GM23338 (cell line): ENCODE measurements at places on chromosomes 6 and 20.

DNA sequence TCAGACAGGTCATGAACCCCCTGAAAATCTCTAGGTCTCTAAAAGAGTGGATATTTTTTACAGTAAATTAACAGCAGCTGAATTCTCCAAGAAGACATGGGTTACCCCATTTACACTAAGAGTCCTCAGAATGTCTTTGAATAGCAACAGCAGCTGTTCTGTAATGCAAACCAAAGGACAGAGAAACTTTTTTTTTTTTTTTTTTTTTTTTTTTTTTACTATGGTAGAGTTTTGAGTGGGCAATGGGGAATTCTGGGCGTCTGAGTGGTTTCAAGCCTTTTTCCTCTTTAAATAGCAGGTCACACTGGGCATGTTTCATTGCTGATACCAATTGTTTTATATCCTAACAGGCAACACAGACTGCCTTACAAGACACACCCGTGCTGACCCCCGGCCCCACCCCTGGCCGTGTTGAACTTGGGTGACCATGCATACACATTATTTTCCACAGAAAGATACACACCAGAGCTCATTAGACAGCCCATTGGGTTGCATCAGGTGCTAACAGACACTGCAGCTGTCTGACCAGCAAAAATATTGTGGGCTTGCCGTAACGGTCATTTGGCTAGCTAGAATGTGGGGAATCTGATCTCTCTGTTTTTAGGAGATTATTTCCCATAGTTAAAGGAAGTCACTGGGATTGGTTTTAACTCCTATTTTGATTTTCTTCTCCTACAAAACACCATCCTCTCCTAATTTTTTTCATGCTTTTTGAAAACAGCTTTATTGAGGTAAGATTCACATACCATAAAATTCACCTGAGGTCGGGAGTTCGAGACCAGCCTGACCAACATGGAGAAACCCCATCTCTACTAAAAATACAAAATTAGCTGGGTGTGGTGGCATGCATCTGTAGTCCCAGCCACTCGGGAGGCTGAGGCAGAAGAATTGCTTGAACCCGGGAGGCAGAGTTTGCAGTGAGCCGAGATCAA lies 26.7 kb upstream of the IRF4 start:
- no peak for DNase-seq

GRCh38 chr6:25217829-25218228 lies 61.3 kb upstream of the CARMIL1 start:
- DNase-seq = no peak

DNA sequence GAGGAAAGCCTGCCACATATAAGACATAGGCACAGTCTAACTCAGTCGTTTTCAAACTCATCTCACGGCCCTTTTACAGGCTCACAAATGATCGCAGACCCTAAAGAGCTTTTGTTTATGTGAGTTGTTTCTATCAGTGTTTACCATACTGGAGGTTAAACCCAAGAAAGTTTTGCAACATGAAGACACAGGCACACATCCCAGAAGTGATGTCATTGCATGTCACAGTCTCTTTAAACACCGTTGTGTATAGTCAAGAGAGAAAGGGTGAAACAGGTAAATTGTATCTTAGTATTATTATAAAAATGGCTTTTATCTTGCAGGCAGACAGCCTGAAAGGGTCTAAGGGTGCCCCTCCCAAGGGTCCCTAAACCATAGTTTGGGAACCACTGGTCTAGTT lies 96.7 kb downstream of the BACH2 start:
- DNase-seq = no peak

GRCh38 chr6:165597821-165598220 lies 65.2 kb downstream of the PDE10A start:
- no peak for DNase-seq

- DNase-seq = peak; percentile 59
Measured at GRCh38 chr6:43284991-43285781, 12.9 kb upstream of the SLC22A7 start.

DNA sequence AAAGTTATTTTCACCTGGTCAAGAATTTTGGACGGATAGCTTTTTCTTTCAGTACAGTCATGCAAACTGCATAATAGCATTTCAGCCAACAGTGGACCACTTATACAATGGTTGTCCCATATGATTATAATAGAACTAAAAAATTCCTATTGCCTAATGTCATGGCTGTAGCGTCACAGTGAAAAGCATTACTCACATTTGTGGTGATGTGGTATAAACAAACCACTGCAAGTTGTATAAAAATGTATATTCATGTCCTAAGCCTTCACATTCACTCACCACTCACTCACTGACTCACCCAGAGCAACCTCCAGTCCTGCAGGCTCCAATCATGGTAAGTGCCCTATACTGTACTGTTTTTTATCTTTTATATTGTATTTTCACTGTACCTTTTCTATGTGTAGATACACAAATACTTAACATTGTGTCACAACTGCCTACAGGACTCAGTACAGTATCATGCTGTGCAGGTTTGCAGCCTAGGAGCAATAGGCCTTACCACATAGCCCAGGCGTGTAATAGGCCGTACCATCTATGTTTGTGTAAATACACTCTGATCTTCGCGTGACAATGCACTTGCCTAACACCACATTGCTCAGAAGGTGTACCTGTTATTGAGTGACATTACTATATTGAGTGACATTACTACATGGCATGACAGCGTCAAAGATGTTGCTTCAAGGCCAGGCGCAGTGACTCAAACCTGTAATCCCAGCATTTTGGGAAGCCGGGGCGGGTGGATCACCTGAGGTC lies 17.9 kb downstream of the ABHD12 start:
- DNase-seq = no peak

GRCh38 chr6:152625213-152625612 lies 11.9 kb downstream of the SYNE1 start:
- no peak for DNase-seq

DNA sequence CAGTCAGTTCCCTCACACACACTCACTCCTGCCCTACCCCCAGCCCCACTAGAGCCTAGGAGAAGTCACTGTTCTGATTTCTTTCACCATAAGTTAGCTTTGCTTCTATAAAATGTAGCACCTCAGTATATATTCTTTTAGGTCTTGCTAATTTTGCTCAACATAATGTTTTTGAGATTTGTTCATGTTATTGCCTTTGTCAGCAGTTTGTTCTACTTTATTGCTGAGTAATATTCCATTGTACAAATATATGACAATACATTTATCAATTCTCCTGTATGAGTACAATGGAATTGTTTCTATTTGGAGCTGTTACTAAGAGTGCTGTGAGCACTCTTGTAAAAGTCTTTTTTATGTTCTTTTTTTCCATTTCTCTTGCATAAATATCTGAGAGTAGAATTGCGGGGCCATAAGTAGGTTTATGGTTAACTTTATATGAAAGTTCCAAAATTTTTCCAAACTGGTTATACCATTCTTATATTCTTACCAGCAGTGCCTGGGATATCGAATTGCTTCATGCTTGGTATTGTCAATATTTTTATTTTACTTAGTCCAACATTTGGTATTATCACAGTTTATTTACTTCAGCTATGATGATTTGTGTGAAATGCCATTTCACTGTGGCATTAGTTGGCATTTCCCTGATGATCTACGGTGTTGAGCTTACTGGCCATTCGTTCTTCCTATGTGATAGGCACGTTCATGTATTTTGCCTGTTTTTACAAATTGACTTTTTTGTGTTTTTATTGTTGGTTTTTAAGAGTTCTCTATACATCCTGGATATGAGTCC lies 25.3 kb downstream of the EDN1 start:
- no peak for DNase-seq

- DNase-seq = no peak
Measured at GRCh38 chr6:84663866-84664265, 100.5 kb downstream of the TBX18 start.

DNA sequence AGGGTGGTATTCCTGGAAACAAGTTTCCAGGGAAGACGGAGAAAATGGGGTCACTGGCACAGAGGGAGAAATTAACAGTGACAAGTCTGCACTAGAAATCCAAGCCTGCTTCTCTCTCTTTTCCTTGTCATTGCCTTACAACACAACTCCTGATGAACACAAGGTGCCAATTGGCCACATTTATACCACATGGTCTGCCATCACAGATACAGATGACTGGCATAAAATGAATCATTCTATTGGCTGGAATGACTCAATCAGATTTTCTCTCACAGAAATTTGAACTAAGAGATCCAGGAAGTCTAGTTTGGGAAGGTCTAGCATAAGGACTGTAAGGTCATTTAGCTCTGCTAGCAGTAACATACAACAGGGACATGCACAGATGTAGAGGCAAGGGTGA lies 190.3 kb downstream of the LINC00237 start:
- DNase-seq = no peak

GRCh38 chr6:138538390-138539031 lies 39.2 kb upstream of the NHSL1 start:
- DNase-seq = no peak

DNA sequence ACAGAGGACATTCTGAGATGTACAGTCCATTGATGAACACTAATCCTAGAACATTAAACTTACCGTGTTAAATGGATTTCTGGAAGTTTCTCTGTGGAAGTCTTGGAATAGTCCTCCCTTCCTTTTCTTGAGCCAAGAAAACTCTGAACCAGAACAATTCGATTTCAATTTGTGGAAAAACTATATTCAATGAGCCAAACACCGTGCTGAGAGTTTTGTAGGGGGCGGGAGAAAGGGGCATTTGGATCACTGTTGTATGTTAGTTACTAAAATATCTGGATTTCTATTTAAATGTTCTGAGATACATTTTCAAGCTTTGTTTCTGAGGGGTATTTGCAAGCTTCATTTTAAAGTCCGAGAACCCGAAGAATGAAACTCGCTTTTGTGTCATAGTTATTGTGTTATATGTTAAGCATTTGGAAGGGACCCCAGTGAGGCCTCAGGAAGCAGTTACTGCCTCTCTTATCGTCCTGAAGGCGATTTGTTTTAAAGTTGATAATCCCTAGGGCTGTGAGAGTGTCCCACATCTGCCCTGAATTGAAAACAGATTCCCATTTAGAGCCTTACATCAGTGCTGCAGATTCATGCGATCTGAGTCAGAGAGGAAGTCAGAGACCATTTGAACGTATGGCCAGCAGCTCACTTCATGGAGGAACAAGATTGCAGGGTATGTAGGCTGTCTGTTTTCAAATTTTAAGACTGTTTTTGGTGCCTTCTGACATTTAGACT lies 70.8 kb upstream of the SASH1 start:
- no peak for DNase-seq

- no peak for DNase-seq
Measured at GRCh38 chr6:25089442-25089841, 153.7 kb upstream of the RIPOR2 start.
